CMK (cell line): ENCODE measurements at places on chromosomes 6 and 20.

- DNase-seq = no peak
These were observed 11.8 kb downstream of the CASS4 start for GRCh38 chr20:56423886-56424285.

DNA sequence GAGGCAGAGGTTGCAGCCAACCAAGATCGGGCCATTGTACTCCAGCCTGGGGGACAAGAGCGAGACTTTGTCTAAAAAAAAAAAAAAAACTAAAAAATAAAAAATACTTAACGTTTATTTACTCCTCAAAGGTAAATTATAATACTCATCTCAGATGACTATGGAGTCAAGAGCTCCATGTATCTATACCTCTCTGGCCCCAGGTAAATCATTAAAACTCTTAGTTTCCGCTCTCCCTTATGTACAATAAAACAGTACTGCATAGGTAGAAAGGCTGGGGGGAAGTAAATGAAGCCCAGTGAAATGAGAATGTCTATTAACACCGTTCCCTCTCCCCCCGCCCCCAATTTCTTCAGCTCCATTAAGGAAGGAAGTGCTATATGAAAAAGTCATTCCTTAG is 1.2 kb downstream of the SRSF12 start:
- DNase-seq = no peak

DNA sequence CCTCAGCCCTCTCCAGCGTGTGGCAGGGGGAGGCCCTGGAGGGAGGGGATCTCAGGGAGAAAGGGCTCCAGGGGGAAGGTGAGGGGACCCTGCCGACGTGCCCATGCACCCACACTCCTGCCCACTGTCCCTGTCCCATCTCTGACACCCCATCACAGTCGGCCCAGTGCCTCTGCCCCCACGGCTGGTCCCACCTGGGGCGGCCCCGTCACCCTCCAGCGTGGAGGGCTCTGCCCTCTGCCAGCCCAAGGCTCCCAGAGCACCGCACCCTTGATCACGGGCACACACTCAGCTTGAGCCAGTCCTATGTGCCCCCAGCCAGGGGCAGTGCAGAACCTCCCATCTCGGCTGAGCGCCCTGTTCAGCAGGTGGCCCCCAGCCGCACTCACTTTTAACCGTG is 9.2 kb downstream of the SLC4A11 start:
- no peak for DNase-seq

- no peak for DNase-seq
These were observed 653 bp downstream of the LMBRD1 start for GRCh38 chr6:69796073-69796641.

GRCh38 chr6:80357674-80358073 is 251.2 kb downstream of the BCKDHB start:
- no peak for DNase-seq

GRCh38 chr6:52065621-52066020 is 21.8 kb downstream of the PKHD1 start:
- no peak for DNase-seq

- DNase-seq = no peak
These were observed 29.7 kb downstream of the PDRG1 start for GRCh38 chr20:31922181-31922580.

GRCh38 chr20:19750101-19750606 is 7.9 kb upstream of the RIN2 start:
- no peak for DNase-seq

- DNase-seq = no peak
These were observed 170.0 kb upstream of the OLIG3 start for GRCh38 chr6:137664183-137664582.

GRCh38 chr6:119040636-119041035 is 37.8 kb downstream of the FAM184A start:
- DNase-seq = no peak

DNA sequence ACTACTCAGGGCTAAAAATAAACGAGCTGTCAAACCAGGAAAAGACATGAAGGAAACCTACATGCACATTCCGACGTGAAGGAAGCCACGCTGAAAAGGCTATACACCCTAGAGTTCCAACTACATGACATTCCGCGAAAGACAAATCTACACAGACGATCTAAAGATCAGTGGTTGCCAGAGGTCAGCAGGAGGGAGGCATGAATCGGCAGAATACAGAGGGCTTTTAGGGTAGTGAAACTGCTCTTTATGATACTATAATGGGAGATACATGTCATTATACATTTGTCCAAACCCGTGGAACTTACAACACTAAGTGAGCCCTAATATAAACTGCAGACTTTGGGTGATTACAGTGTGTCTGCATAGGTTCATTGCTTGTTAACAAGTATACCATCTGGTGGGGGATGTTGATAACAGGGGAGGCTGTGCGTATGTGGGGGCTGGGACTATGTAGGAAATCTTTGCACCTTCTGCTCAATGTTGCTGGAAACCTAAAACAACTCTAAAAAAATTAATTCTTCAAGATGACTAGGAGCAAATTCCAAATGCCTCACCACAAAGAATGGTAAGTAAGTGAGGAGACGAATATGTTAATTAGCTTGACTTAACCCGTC is 132.2 kb upstream of the CDH4 start:
- no peak for DNase-seq

DNA sequence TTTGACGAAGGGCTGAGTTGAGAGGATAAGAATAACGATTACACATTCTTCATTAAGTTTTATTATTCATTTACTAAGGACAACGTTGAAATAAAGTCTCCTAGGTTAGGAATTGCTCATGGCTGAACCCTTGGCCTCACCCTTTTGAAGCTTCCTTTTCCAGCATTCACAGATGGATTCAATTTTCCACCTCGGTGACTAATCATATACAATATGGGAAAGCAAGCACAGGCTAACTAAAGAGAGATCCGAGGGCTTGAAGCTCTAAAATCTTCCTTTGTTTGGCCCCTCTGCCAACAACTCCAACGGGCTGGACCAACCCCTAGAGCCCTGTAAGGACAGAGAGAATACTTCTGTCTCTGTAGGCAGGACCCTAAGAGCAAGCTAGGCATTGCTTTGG is 159.5 kb downstream of the SOD2 start:
- no peak for DNase-seq

GRCh38 chr6:82176616-82177015 is 70.9 kb downstream of the IBTK start:
- DNase-seq = no peak

- DNase-seq = no peak
These were observed 108.7 kb downstream of the ERMARD start for GRCh38 chr6:169859978-169860703.

DNA sequence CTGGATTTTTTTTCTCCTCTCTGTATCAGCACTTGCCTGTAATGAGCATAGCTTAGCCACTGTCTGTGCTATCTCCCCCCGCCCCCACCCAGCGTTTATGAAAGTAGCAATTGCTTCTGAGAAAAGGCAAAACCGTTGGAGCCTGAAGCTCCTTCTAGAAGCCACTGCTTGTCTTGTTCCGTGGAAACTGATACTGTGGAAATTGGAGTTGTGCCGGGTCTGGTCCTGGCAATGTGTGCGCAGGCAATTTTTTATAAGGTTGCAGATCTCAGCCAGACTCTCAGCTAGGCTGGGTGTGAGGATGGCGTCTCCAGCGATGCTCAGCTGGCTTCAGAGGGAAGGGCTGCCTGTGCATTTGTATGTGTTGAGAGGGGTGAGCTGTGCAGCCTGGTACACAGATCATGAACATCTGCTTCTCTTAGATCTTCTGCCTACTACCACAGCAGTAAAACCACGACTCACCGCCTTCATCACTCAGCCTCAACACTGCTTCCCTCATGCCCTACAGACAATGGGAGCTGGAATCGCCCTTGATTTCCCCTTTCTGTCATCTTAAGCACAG is 72.4 kb upstream of the GTSF1L start:
- no peak for DNase-seq

DNA sequence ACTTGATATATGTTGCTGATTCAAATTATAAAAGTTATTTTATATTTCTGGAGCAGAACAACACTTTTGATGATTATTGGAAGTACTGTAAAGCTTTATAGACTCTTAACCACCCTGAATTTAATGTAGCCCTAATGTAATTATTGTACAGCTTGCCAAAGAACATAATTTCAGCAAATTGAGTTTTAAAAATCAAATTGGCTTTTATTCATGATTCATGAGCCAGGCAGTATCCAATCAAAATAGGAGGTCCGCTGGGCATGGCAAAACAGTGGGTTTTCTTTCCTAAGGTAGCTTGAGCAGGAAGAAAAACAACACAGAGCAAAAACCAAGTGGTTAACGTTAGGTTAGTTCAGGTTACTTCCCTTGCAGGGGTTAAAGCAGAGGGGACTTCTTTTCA is 64.8 kb upstream of the MAP7 start:
- no peak for DNase-seq

GRCh38 chr6:102327697-102328225 is 934.3 kb downstream of the GRIK2 start:
- DNase-seq = no peak

DNA sequence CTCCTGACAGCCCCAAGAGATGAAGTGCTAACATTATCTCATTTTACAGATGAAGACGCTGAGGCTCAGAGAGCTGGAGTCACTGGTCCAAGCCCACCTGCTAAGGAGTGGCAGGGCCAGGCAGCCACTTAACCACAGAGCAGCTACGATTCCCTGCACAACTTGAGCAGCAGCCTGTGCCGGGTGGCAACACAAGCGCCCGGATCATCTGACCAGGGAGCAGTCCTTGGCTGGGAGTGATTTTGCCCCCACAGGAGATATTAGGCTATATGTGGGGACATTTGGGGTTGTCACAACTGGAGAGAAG is 93.2 kb upstream of the PTPN1 start:
- no peak for DNase-seq
